ENCODE measurements at places on chromosomes 6 and 20.

GRCh38 chr6:82380566-82381185 lies 17.1 kb downstream of the TPBG start:
- no peak for DNase-seq

GRCh38 chr6:128724738-128725137 lies 158.2 kb upstream of the LAMA2 start:
- no peak for DNase-seq

DNA sequence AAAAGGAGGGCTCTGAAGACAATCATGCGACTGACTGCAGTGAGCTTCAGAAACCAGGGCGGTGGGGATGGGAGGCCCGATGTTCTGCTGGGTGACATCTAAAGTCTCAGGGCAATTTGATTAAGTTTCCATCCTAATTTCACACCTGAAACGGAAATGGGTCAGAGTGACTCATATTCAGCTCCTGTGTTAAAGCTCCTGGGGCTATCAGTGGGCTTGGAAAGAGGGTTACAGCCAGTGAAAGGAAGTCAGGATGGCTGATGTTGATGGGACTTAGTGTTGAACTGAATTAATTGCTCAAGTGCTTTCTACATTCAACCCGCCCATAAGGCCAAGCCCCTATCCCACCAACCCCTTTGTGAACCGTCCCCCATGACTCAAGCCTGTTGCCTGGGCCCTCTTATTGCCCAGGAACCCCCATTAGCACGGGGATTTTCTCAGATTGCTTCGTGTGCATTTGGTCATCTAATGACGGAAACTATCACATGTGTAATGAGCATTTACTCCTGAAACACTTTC lies 47.1 kb upstream of the TBC1D7 start:
- no peak for DNase-seq

GRCh38 chr6:44190715-44191114 lies 26.0 kb upstream of the MYMX start:
- DNase-seq = no peak

- DNase-seq = no peak
These were observed 71.2 kb upstream of the ZMYND8 start for GRCh38 chr20:47427746-47428145.

All from H7 (cell line).